ENCODE measurements at places on chromosomes 6 and 20.

GRCh38 chr20:31687777-31688176 is 34.9 kb downstream of the BCL2L1 start:
- no peak for DNase-seq

GRCh38 chr6:88220493-88220892 is 54.3 kb upstream of the CNR1 start:
- DNase-seq = peak; percentile 18

DNA sequence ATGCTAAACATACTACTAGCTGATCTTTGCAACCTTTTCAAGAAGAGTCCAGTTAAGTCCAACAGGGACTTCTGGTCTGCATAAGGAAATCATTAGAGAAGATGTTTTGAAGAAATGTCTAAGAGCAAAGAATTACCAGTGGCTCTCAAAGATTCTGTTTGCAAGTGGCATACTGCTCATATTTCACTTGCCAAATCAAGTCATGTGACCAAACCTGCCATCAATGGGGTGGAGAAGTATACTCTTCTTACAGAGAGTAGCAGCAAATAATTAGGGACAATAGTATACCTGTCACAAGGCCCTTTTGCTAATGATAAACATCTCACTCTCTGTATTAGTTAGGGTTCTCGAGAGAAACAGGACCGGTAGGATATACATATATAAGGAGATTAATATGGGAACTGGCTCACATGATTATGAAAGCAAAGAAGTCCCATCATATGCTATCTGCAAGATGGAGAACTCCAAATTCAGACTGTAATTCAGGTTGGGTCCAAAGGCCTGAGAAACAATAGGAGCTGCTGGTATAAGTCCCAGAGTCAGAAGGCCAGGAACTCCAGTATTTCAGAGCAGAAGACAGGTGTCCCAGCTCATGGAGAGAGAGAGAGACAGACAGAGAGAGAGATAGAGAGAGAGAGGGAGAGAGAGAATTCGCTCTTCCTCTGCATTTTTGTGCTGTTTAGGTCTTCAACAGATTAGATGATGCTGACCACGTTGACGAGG is 111.5 kb downstream of the LCA5 start:
- DNase-seq = no peak

GRCh38 chr6:167116109-167116837 is 6.6 kb upstream of the CCR6 start:
- DNase-seq = no peak

DNA sequence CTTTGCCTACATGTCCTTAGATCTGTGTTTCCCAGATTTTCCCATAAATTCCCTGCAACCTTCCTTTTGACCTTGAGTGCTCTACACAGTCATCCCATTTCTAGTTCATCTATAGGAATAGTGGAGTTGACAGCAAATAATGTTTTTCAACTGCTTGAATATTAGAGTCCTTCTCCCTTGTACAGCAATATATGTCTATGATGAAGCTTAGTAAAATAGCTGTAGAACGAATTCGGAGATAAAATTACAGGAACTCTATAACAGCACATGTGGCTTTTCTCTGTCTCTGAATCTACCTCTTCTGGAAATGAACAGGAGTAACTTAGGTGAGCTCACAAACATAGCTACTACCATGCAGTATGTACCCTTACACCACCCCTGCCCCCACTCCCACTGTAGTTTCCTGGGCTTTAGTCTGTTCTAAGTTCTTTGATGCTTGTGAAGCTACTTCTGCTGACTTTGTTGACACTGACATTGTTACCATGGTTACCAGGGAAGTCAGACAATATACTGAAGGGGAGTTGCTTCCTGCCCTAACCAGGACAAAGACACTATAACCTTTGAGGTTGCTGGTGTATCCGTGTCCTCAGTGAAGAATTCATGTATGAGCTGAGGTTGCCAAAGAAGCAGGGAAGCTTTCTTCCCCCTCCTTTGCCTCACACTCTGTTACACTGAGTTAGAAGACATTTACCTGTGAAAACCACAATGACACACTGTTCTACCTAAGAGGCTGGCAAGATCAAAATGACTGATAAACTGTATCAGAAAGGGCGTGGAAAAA is 35.8 kb upstream of the SHLD1 start:
- no peak for DNase-seq

DNA sequence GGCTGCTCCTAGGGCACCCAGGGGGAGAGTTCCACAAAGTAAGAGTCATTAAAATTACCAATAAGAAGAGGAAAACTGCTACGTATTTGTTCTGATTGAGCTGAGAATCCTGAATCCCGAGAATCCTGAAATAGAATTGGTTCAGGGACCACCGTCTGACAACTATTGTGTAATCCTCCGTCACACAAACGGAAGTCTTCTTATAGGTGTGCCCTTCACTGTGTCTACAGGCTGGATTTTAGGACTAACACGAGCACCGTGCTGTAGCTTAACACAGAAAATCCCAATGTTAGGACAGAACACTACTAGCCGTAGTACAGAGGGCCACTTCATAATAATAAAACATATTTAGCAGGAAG is 50.6 kb upstream of the RNF182 start:
- no peak for DNase-seq

DNA sequence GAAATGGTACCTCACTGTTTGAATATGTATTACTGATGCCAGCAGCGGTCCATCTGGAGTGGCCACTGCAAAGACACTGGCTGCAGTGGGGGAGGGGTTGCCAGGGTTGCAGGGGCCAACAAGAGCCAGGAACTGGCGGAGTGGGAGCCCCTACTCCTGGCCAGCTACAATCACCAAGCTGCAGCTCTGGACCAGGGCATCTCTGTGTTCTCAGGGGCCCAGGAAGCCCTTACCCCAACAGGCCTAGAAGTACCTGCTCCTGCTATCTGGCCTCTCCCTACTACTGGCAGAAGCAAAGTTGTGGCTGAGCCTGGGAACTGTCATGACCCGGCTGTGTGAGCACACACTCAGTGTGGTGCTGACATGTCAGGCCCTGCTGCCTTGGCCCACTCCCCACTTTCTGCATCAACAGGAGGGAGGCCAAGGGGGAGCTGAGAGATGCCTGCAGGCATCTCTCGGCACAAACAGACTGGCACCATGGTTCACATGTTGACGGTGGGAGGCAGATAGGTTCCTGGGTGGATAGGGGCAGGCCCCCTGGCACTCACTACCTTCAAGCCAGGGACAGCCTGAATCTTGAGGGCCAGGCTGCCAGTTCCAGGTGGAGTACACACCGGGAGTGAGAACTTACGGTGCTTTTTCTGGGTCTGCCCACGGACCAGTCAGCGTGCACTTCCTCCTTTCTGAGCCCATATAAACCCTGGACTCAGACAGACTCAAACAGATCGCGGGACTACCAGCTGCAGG is 1188.0 kb downstream of the GRIK2 start:
- DNase-seq = no peak

GRCh38 chr20:19430641-19431315 is 218.3 kb downstream of the SLC24A3 start:
- DNase-seq = no peak

DNA sequence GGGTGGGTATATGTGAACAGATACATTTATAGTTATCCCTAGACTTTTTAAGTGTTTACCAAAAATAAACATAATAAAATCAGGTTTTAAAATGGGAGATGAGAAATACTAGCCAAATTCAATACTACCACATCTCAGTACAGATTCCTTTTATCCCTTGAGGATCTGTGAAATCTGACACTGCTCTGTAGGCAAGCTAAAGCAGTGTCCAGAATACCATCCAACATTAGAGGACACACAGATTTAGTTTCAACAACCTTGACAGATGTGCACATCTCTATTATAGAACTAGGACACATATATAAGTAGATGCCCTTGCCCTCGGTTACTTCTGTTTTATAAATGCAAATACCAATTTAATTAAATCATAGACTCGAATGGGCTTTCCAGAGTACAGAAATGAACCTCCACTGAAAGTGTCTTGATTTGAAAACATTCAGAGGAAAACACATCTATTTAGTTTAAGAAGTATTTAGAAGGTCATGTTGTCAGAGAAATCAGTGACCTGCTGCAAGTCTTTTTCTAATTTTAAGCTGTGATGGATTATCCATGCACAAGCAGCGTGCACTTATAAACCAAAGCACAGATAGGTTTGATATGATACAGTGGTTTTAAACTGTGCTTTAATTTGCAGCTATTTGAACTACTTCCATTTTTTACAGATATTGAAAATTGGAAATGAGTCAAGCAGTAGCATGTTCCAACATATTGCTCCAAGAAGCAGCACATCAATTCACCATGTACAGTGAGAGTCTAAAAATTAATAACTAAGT is 156.3 kb upstream of the EPHA7 start:
- DNase-seq = no peak

GRCh38 chr6:10266462-10266861 is 148.4 kb downstream of the TFAP2A start:
- DNase-seq = no peak

GRCh38 chr6:113361014-113361645 is 496.0 kb upstream of the MARCKS start:
- DNase-seq = peak; percentile 64

- no peak for DNase-seq
Observed at GRCh38 chr6:132357120-132357519, 44.2 kb downstream of the MOXD1 start.

- no peak for DNase-seq
Observed at GRCh38 chr20:19683188-19683587, 74.9 kb upstream of the RIN2 start.

DNA sequence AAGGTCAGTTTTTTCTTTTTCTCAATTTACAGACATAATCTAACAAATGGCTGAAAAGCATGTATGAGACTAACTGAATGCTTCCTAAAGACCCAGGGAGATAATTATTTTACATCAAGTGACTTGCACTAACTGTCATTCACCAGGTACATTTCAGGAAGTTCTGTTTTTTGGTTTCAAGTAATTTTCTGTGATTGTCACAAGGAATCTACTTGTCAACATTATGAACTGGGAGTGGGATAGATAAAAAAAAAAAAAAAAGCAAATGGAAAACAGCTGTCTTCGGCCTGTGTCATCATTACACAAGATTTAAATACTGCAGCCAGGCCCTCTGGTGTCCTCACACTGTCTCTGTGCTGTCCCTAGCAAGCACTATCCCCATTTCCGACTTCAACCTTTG is 379.0 kb upstream of the HTR1E start:
- no peak for DNase-seq

- no peak for DNase-seq
Observed at GRCh38 chr6:157025437-157025836, 248.3 kb downstream of the ARID1B start.

DNA sequence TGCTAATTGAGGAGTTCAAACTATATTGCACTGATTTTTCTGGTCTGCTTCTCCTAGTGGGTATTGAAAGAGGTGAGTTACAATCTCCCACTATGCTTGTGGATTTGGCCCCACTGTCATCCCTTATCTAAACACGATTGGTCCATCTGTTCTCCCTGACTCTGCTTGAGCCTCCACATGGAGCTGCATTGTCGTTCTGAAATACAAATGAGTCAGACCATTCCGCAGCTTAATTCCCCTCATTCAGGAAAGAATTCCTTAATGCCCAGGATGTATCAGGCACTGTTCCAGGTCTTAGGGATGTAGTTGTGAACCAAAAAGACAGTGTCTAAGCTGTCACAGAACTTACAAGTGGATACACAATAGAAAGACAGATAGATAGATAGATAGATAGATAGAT is 461.9 kb downstream of the QKI start:
- DNase-seq = no peak

GRCh38 chr6:155248008-155249001 is 15.5 kb upstream of the CLDN20 start:
- peak; percentile 73 for DNase-seq

- DNase-seq = peak; percentile 42
Observed at GRCh38 chr20:2521369-2522305, 12.9 kb upstream of the ZNF343 start.
